ENCODE measurements at places on chromosomes 6 and 20.

GRCh38 chr20:51917886-51918535, 115.7 kb upstream of the SALL4 start:
- no peak for DNase-seq

DNA sequence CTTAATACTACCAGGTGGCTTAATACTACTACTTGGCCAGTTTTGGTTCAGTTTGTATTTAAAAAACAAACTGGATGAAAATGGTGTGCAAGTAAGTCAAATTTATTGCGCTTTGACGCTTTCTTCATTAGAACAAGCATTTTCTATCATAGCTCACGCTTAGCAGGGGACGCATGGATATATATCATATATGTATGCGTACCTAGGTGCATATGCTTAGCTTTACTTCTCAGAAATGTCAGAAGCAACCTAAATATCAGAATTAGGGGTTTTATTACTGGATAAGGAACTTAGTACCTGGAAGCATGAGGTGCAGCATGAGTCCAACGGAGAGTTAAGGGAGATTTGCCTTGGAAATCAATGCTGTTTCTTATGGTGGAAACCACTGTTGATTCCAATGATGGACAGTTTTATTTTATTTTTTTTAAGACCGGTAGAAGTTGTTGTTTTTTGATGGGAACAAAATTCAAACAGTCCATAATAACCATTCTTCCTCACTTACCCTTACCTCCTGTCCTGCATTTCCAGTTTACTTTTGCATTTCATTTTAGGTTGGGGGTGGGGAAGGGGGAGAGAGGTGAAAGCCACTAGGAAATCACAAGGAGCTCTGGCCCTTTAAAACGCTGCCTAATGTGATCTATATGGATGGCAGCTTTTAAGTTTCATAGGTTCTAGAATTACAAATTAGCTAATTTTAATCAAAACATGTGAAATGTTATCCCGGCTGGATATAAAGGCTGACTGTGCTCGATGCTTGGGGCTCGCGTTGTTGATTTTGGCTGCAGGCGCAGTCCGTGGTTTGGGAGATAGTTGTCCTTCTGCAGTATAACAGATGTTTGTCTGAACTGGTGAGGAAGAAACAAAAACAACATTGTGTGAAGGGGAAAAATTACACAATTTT, 2.1 kb downstream of the SOBP start:
- DNase-seq: no peak

DNA sequence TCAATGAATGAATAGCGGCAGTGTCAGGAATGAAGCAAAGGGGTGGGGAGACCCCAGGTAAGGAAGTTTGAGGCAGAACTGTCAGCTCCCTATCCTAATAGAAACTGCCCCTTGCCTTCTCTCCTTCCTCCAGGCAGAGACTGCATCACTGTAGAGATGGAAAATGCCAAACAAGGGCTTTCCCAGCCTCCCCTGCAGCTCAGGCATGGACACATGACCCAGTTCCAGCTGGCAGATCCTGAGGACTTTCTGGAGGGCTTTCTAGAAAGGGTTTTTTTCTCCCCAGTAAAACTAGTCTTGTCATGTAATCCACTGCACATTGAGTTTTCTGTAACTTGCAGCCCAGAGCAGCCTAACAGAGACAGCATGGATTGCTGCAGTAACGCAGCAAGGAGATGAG, 17.9 kb upstream of the PNPLA1 start:
- no peak for DNase-seq

GRCh38 chr6:26388441-26388840, 5.5 kb downstream of the BTN2A2 start:
- no peak for DNase-seq

- DNase-seq: no peak
Observed at GRCh38 chr6:17870300-17871188, 116.9 kb downstream of the KIF13A start.

- DNase-seq: no peak
Observed at GRCh38 chr6:44772838-44773237, 385.3 kb downstream of the CDC5L start.

DNA sequence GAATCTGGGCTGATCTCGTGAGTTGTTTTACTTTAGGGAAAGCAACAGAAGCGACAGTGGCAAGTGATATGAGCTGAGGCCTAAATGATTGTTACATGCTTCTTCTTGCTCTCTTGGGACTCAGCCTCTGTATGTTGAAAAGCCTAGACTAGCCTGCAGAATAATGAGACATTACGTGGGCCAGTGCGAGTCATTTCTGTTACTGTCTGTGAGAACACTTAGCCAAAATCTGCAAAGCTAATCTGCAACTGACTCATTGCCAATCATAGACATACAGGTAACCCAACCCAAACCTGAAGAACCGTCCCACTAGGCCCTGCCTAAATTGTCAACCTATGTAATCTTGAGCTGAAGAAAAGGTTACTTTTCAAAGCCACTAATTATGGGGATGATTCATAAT, 77.4 kb upstream of the F13A1 start:
- DNase-seq: no peak

- DNase-seq: no peak
Observed at GRCh38 chr6:121873595-121873994, 438.1 kb downstream of the GJA1 start.

Measured in COR-L47 (cell line).